ENCODE measurements at places on chromosomes 12 and 14. TPM values are rescaled to one million over a fixed set of nuclear protein-coding genes. Genes with fewer than 3 reads are reported as not detected.

The RERGL gene
- total RNA-seq = not detected

The DGLUCY gene
- 109 TPM for total RNA-seq

The EFCAB11 gene
- 7.7 TPM for total RNA-seq

The MIS18BP1 gene
- 90.6 TPM for total RNA-seq

The MANSC4 gene
- total RNA-seq = not detected

The RBP5 gene
- total RNA-seq = not detected

The RPL10L gene
- total RNA-seq = not detected

The C12orf42 gene
- 1.0 TPM for total RNA-seq

The GYS2 gene
- total RNA-seq = not detected

The KRT74 gene
- 0.15 TPM for total RNA-seq

The TMEM121 gene
- 4.6 TPM for total RNA-seq

The TAS2R8 gene
- not detected for total RNA-seq

The KLHDC1 gene
- 2.5 TPM for total RNA-seq

The TBC1D30 gene
- 0.20 TPM for total RNA-seq

The SPIC gene
- total RNA-seq = not detected

The RPAP3 gene
- 40.3 TPM for total RNA-seq

The SRRM4 gene
- not detected for total RNA-seq

The CARMIL3 gene
- total RNA-seq = 1.1 TPM

The KITLG gene
- not detected for total RNA-seq

The HOXC12 gene
- not detected for total RNA-seq

The PRR4 gene
- total RNA-seq = 1.9 TPM

The TSPAN9 gene
- total RNA-seq = 0.15 TPM

The OR4K13 gene
- total RNA-seq = not detected

The ATF1 gene
- total RNA-seq = 51.3 TPM

The TROAP gene
- total RNA-seq = 111 TPM

The GUCY2C gene
- not detected for total RNA-seq

The RNASE1 gene
- not detected for total RNA-seq

The CISTR gene
- total RNA-seq = not detected

The KRT83 gene
- total RNA-seq = not detected

The NFATC4 gene
- not detected for total RNA-seq

The PGAM5 gene
- total RNA-seq = 48.7 TPM

The PRKD1 gene
- total RNA-seq = not detected

The PSME2 gene
- 698 TPM for total RNA-seq

The UBC gene
- 749 TPM for total RNA-seq

The COX6A1 gene
- 323 TPM for total RNA-seq

The DTX3 gene
- total RNA-seq = 15.5 TPM

The PLEKHG7 gene
- total RNA-seq = not detected

The P3H3 gene
- total RNA-seq = not detected

The GNG2 gene
- total RNA-seq = 248 TPM

The SERPINA10 gene
- not detected for total RNA-seq

The AICDA gene
- not detected for total RNA-seq

The JPH4 gene
- total RNA-seq = not detected

The ST8SIA1 gene
- 0.52 TPM for total RNA-seq

The BAG5 gene
- 30.5 TPM for total RNA-seq

The SRGAP1 gene
- not detected for total RNA-seq

The L3HYPDH gene
- 15.4 TPM for total RNA-seq

The ENDOU gene
- not detected for total RNA-seq

The ZNF891 gene
- total RNA-seq = 2.7 TPM

The SYT1 gene
- not detected for total RNA-seq
